Right atrium auricular region (tissue), 2 donors: ENCODE measurements at places on chromosomes 3 and 15. TPM values are rescaled to one million over a fixed set of nuclear protein-coding genes. Genes with fewer than 3 reads are reported as not detected.

TRH gene
- 0.55 TPM for total RNA-seq

ZDHHC19 gene
- not detected for total RNA-seq

THPO gene
- 0.55 TPM for total RNA-seq

ZIC1 gene
- total RNA-seq = not detected

SCN5A gene
- 102 TPM for total RNA-seq

SOX2 gene
- total RNA-seq = 0.51 TPM

SCN11A gene
- total RNA-seq = 0.07 TPM

MGLL gene
- total RNA-seq = 36.3 TPM

ASB14 gene
- 2.5 TPM for total RNA-seq

TBCCD1 gene
- total RNA-seq = 10.3 TPM

STRA6 gene
- total RNA-seq = 0.22 TPM

PATL2 gene
- total RNA-seq = 4.5 TPM

ADAMTS17 gene
- 4.4 TPM for total RNA-seq

ETFA gene
- 186 TPM for total RNA-seq

FRMD5 gene
- 25.5 TPM for total RNA-seq

ISLR gene
- total RNA-seq = 51.9 TPM

HES1 gene
- total RNA-seq = 32.1 TPM

ALDH1L1 gene
- total RNA-seq = 13.7 TPM

PLSCR4 gene
- 22.9 TPM for total RNA-seq

PYGO1 gene
- total RNA-seq = 4.3 TPM

ATP2B2 gene
- 0.12 TPM for total RNA-seq

FBXO22 gene
- total RNA-seq = 8.5 TPM

IQCF5 gene
- not detected for total RNA-seq

BNIP2 gene
- 148 TPM for total RNA-seq
